NCI-H524 (cell line): ENCODE measurements at places on chromosomes 11 and 22.

- no peak for DNase-seq
Measured at GRCh38 chr11:128520888-128521681, 66.3 kb downstream of the ETS1 start.

DNA sequence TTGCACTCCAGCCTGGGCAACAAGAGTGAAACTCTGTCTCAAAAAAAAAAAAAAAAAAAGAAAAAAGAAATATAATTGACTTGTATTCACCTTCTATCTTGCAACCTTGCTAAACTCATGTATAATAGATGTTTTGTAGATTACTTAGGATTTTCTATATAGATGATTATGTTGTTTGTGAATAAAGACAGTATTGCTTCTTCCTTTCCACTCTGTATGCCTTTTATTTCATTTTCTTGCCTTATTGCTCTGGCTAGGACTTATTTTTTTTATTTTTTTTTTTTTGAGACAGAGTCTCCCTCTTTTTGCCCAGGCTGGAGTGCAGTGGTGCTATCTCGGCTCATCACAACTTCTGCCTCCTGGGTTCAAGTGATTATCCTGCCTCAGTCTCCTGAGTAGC is 29.7 kb upstream of the SOX10 start:
- no peak for DNase-seq

DNA sequence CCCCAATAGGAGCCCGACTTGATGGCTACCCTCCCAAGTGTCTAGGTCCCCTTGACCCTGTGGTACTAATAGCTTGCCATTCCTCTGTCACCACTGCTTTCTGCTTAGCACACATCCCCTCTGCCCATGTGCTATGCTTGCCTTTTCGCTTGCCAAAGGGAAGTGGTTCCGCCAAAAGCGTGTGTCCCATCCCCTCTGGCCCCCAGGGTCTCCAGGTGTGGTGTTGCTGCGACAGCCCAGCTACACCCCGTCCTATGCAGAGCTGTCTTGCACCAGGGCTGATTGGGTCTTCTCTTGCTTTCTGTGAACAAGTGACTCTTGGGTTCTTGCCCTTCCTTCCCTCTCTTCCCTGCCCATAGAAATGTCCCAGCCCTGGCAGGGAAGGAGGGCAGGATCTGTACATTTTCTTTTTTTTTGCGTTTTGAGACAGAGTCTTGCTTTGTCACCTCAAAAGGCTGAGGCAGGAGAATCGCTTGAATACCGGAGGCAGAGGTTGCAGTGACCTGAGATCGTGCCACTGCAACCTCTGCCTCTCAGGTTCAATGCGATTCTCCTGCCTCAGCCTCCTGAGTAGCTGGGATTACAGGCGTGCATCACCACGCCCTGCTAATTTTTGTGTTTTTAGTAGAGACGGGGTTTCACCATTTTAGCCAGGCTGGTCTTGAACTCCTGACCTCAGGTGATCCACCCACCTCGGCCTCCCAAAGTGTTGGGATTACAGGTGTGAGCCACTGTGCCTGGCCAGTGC is 3.9 kb downstream of the TANGO2 start:
- DNase-seq: no peak

DNA sequence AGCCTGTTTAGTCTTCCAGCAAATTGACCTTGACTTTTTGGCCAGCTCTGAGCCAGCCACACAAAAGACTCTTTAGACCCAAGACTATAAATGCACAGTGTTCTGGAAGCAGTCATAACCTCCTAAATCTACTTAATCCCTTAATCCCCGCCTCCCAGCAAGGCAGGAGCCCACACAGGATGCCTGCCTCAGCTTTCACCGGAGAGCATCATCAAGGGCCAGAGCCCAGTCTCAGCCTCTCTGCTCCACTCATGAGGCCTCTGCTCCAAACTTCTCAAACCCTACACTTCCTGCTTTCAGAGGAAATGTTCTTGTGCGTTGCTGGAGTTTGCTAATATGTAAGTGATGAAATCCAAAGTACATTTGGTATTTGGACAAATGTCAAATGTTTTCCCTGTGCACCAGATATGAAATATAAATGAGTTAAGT is 57.9 kb upstream of the FSHB start:
- DNase-seq: peak; percentile 41

DNA sequence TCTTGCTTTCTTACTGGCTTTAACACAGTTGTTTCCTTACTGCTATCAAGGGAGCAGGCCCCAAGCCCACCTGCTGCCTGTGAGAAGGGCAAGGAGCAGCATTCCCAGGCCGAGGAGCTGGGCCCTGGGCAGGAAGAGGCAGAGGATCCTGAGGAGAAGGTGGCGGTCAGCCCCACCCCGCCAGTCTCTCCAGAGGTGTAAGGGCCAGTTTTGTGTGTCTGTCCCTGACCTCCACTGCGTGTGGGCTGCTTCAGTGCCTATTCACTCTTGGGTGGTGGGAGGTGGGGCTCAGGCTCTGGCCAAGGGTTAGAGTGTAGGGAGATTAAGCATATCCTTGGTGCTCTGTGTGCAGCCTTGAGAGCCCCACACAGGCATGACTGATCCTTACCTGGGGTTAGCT is 55.1 kb downstream of the CEP164 start:
- DNase-seq: no peak

- no peak for DNase-seq
Measured at GRCh38 chr11:6646918-6647679, 8.5 kb downstream of the DCHS1 start.

DNA sequence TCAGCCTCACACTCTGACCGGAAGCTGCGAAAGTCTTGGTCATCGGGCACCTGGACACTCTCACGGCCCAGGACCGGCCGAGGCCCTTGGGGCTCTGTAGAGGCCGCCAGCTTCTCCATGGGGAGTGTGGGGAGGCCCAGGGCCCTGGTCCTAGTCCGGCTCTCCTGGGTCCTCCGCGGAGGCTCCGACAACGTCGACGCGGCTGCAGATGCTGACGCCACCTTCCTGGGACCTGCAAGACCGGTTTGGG is 12.9 kb downstream of the STARD10 start:
- DNase-seq: no peak

- DNase-seq: no peak
Measured at GRCh38 chr22:48090332-48090672, 1327.9 kb downstream of the TBC1D22A start.

DNA sequence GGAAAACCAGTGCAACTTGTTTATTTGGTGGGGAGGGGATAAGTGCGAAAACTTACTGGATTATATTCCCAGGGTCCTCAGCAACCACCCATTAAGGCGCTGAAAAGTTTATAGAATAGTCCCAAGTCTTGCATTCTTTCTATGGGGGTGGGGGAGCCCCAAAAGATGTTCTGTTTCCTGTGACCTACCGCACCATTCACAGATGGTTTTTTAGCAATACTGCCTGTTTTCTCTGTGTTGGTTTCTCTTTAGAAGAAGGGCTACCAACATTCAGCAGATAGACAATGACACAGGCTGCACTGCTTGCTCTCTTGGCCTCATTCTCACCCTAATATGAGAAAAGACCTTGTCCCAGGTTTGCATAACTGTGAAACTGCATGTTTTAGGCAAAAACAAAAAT is 86.5 kb downstream of the FAM76B start:
- no peak for DNase-seq

GRCh38 chr11:8477680-8478079 is 116.3 kb downstream of the STK33 start:
- no peak for DNase-seq

DNA sequence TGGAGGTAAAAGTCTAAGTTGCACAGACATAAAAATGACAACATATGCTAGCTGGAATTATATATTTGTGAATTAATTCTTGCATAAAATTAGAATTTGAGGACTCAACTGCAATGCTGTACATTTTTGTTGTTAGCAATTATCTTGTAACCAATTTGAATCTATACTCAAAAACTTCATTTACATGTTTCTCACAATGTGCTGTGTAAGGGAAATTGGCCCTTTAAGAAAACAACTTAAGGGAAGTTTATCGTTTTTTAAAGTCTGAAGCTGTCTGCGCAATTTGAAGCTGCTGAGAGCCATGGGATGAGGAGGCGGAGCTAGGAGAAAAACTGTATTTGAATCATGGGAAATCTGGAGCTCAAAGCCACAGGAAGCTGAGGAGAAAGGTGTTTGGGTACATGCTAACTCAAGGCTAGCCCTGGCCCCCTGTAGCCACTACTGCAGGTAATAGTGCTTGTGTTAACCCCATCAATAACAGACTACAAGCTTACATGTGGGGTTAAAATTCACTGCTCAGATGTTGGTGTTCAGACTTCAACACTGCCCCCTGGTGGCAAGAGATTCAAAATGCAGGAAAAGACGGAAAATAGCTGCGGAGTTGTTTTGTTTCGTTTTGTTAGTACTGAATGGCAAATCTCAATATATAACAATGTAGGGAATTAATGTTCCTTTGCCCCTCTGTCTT is 126.1 kb downstream of the BRD1 start:
- no peak for DNase-seq

DNA sequence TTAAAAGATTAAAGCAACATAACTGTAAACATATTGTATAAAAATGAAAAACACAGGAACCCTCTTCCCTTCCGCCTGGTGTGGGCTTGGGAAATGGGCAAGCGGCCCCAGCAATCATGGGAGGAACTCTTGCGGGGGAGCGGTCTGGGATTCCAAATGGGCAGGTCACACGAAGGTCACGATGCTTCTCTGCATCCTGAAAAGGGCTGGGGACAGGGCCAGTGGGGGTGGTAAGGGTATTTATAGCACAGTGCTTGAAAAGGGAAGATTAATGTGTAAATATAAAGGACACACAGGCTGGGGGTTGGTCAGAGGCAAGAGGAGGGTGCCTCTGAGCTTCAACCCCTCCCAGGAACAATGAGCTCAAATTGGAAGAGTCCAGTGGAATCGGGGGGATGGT is 46.9 kb upstream of the OR4B1 start:
- DNase-seq: no peak

DNA sequence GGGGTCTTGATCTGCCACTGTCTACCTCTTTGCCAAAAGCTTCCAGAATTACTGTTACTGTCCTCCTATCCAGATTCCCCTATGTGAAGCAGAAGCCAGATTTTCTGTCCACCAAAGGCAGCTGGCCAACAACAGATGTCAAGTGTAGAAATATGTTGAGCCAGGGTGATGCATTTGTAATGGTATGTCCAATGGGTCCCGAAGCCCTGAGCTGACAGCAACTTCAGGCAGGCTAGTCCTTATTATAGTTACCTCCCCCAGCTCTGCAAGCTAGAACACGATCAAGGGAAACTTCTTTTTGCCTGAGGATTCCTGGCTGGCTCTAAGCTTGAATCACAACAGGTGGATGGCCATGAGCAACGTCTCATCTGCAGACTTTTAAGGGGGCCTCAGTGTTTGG is 10.2 kb downstream of the PAMR1 start:
- DNase-seq: no peak

- DNase-seq: no peak
Measured at GRCh38 chr11:110159476-110159875, 66.3 kb downstream of the ZC3H12C start.

DNA sequence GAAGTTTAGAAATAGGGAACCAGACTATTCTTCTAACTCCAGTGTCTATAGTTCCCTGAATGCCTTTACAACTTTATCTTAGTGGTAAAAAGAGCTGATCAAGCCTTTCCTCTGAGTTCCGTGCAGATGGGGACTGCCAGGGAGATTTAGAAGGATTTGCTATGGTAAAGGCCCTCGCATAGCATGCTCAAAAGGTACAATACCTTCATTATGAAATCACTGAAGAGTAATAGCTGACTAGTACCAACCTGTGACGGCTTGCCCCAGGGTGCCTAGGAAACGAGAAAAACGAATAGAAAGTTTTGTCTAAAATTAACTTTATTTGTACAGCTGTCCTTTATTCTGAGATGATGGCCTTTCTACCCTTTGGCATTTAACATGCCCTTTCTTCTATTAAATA is 150.1 kb upstream of the ARHGAP42 start:
- no peak for DNase-seq

- no peak for DNase-seq
Measured at GRCh38 chr11:99548264-99548663, 527.5 kb downstream of the CNTN5 start.

- no peak for DNase-seq
Measured at GRCh38 chr11:128201801-128202200, 385.6 kb downstream of the ETS1 start.

DNA sequence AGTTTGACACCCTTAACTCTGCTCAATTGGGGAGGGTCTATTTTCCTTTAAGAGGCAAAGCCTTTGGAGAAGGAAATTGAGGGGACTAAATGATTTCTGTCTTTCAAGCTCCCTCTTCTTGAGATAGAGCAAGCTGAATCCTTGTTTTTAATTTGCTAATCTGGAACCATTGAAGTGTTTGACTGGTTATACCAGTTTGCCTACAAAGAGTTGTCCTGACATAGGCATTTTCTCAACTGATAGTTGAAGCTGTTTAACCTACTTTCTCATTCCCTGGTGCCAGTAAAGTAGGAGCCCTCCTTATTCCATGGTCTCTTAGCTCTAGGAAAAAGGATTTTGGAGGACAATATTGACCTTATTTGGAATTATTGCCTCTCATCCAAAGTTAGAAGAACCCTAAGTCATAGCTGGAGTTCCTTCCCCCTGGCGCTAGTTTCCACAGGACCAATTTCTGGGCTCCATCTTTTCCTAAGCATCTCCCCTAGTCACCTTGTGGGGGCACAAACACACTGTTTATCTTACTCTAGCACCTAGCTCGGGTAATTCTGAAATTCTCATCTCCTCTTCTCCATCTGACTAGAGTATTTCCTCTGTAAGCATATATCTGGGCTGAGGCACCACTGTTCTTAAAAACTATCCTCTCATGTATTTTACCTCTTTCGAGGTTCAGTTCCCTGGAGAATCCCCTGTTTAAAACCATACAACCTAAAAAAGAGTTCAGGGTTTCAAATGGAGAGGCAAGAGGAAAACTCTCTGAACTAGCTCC is 7.4 kb downstream of the ZDHHC5 start:
- no peak for DNase-seq

DNA sequence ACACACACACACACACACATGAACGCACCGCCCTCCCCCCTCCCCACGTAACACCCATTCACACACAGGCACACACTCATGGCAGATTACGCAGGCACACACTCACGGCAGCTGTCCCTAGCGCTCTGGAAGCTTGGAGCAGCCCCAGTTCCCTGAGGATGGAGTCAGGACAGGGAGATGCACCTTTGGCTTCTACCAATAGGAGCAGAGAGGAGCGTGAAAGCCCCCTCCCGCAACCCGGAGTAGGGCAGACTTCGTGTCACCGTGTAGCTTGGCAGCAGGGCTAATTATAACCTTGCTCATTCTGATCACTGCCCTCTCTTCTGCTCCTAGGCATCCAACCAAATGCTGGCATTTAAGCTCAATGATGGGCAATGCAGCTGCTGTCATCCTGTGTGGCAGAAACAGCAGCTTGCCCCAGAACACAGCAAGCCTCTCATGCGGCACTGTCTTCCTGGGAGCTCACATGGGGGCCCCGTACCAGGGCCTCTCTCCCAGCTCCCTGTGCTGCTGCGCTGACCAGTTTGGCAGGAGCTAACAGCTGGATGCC is 31.9 kb downstream of the ANKK1 start:
- DNase-seq: peak; percentile 27

DNA sequence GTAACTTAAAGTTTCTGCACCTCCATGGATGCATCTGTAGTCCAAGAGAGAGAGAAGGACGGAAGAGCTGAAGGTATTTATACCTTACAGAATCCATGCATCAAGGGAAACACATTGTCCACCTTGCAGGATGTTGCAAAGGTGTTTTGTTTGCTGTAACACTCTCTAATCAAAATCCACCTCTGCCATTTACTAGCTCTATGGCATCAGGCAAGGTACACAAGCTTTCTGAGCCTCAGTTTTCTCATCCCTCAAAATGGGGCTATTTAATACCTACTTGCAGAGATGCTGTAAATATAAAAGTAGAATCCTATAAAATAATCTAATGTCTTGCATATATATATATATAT is 21.6 kb upstream of the SPON1 start:
- no peak for DNase-seq
